Left renal cortex interstitium (tissue), 4 donors: ENCODE measurements at places on chromosomes 5 and 9.

DNA sequence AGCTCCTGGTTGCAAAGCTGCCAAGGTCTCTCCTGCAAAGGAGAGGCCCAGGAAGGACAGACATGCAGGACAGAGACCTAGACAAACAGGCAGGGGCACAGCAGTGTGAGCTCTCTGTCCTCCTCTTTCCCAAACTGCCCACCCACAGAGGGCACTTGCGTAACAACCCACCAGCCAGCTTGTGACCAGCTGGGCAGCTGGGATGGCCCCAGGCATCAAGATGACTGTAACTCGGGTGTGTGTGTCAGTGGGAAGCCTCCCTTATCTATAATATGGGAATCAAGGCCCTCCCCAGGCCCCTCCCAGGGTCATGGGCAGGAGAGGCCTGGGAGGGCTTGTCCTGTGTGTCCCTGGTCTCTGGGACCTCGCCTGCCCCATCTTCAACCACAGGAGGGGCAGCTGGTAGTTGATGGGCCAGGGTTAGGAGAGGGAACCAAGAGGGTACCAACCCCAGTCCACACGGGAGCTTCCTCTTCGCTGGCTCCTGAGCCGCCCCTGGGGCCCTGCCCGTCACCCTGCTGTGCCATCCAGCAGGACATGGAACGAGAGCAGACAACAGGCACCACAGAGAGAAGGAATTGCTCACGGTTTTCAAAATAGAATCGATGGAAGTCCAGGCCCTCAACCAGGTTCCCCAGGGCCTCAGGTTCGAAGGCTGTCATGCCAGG lies 37.9 kb downstream of the SLC6A7 start:
- DNase-seq = no peak

- no peak for DNase-seq
Observed at GRCh38 chr5:82011761-82012160, 39.9 kb downstream of the ATG10 start.

GRCh38 chr5:14110196-14110595 lies 32.9 kb upstream of the TRIO start:
- no peak for DNase-seq

GRCh38 chr5:38979535-38979934 lies 94.7 kb downstream of the RICTOR start:
- no peak for DNase-seq

- no peak for DNase-seq
Observed at GRCh38 chr9:111857555-111858211, 38.9 kb upstream of the UGCG start.

DNA sequence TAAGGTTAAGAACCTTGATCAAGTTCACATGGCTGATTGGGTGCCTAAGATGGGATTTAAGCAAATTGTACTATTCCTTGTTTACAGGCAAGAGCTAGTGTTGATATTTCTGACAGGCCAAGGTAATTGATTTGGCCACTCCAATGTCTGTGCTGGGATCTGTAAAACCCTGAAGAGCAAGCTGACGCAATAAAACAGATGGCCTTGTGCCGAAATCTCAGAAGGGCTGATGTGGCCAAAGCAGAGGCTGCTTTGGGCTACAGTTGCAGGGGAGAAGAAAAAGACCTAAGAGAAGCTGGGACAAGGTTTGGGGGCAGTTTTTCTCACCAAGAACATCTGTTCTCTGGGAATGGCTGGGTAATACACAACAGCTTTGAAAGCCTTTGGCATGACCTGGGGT lies 463.2 kb upstream of the ZNF608 start:
- DNase-seq = no peak

- DNase-seq = no peak
Observed at GRCh38 chr9:129328355-129329042, 150.4 kb upstream of the IER5L start.

DNA sequence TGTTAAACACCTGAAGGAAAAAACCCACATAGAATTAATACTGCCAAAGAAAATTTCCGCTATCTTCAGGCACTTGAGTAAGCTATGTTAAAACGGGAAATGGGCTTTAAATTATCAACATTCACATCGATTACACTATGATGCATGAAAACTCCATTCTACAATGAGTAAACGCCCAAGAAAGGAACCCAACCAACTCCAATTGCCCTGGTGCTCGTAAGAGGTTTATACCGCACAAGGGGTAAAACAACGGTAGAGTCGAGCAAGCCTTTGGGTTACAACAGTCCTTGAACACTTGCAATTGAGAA lies 1.0 kb downstream of the AGTPBP1 start:
- DNase-seq = no peak

GRCh38 chr5:140795259-140795641 lies 598 bp downstream of the PCDHA2 start:
- DNase-seq = no peak

- DNase-seq = no peak
Observed at GRCh38 chr9:77892171-77892570, 139.4 kb downstream of the GNAQ start.

- DNase-seq = no peak
Observed at GRCh38 chr5:32450952-32451351, 6.4 kb upstream of the ZFR start.

GRCh38 chr9:92514635-92515034 lies 21.2 kb downstream of the ECM2 start:
- DNase-seq = no peak

DNA sequence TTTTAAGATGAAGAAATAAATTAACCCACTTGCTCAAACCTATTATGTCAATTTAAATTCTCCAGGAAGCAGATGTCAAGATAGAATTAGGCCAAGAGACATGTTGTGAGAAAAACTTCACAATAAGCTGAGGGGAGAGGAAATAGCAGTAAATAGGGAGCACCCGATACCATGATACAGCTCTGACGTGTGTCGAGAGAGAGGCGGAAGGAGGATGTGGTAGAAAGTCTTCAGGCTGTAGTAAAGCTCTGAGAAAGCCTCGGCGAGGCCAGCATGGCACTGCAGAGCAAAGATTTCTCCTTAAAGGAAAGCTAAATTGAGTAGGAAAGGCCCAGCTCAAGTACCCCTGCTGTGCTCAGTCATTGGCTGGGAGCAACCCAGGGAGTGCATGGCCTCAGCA lies 6.0 kb upstream of the PUM3 start:
- DNase-seq = no peak

DNA sequence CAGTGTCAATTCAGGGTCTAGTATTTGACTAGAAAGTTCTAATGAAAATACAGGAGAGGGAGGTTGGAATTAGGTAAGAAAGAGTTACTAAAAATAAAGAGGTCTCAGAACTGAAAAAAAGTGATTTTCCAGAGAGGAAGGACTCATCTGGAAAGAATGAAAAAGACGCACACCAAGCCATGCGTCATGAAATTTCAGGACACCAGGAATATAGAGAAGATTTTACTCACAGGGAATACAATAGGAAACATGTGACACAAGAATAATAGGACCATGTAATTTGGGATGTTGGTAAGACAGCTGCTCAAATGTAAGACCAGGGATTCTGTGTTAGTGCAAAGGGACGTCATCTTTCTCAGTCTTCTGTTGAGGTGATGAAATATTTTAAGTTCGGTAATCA lies 224.7 kb downstream of the GDNF start:
- no peak for DNase-seq
